ENCODE measurements at places on chromosomes 1 and 21. TPM values are rescaled to one million over a fixed set of nuclear protein-coding genes. Genes with fewer than 3 reads are reported as not detected.

SLC35F3 gene
- not detected for total RNA-seq

MCOLN2 gene
- total RNA-seq, result 10.2 TPM

MXRA8 gene
- 540 TPM for total RNA-seq

KIRREL1 gene
- total RNA-seq, result 159 TPM

PCP4 gene
- total RNA-seq, result not detected

ACTA1 gene
- total RNA-seq, result not detected

RYR2 gene
- 0.43 TPM for total RNA-seq

CCDC27 gene
- not detected for total RNA-seq

CAPN8 gene
- not detected for total RNA-seq

MAEL gene
- total RNA-seq, result not detected

VANGL2 gene
- not detected for total RNA-seq

GBP5 gene
- 0.11 TPM for total RNA-seq

ADGRL2 gene
- 7.3 TPM for total RNA-seq

AVPR1B gene
- total RNA-seq, result not detected

GPR37L1 gene
- total RNA-seq, result under 0.01 TPM

AMY1C gene
- not detected for total RNA-seq

PIGR gene
- not detected for total RNA-seq

TMPRSS15 gene
- not detected for total RNA-seq

TNFRSF18 gene
- total RNA-seq, result 0.32 TPM

TTLL7 gene
- total RNA-seq, result 13.9 TPM

NID1 gene
- total RNA-seq, result 39.9 TPM

SPRR2B gene
- total RNA-seq, result not detected

CSRP1 gene
- 200 TPM for total RNA-seq

CFHR1 gene
- 1.5 TPM for total RNA-seq

CELA3A gene
- not detected for total RNA-seq

FCRL1 gene
- total RNA-seq, result not detected

YOD1 gene
- total RNA-seq, result 11.7 TPM

GNAT2 gene
- total RNA-seq, result 0.22 TPM

MSH4 gene
- total RNA-seq, result 0.13 TPM

ANKRD65 gene
- total RNA-seq, result 1.7 TPM

RSPH1 gene
- 0.76 TPM for total RNA-seq

RHOU gene
- total RNA-seq, result 25.9 TPM

AIRE gene
- total RNA-seq, result not detected

FYB2 gene
- total RNA-seq, result not detected

LCE2B gene
- not detected for total RNA-seq

NBPF4 gene
- 0.11 TPM for total RNA-seq

SPAG17 gene
- total RNA-seq, result 5.0 TPM

TNFRSF1B gene
- 30.3 TPM for total RNA-seq

FCN3 gene
- total RNA-seq, result not detected

RNU1-3 gene
- total RNA-seq, result under 0.01 TPM

KCNK1 gene
- 12.3 TPM for total RNA-seq

FAM72D gene
- total RNA-seq, result 0.65 TPM

CFAP141 gene
- total RNA-seq, result not detected

PFKL gene
- total RNA-seq, result 116 TPM

SPRR2E gene
- total RNA-seq, result not detected

PLD5 gene
- not detected for total RNA-seq

IGSF9 gene
- not detected for total RNA-seq

FAM43B gene
- 3.1 TPM for total RNA-seq

SPATA45 gene
- total RNA-seq, result 0.39 TPM

AMY1B gene
- total RNA-seq, result not detected

KPRP gene
- total RNA-seq, result not detected

SLC45A1 gene
- total RNA-seq, result 0.86 TPM

GATAD2B gene
- 9.6 TPM for total RNA-seq

DENND2D gene
- total RNA-seq, result 11.5 TPM

ARHGAP30 gene
- not detected for total RNA-seq

FGR gene
- total RNA-seq, result 0.13 TPM

Measured in articular chondrocyte of knee joint (primary cell).